ENCODE measurements at places on chromosomes 3 and 15. TPM values are rescaled to one million over a fixed set of nuclear protein-coding genes. Genes with fewer than 3 reads are reported as not detected.

- H3K27ac ChIP-seq: no peak overlapping the region
- H3K36me3 ChIP-seq: no peaks in the 10 kb centered on the region
- H3K27me3 ChIP-seq: no peaks in the 10 kb centered on the region
- no peaks in the 10 kb centered on the region for H3K4me1 ChIP-seq
These were observed 57.0 kb downstream of the BSN start for GRCh38 chr3:49611291-49611690.

The CYP8B1 gene
- not detected for total RNA-seq

DNA sequence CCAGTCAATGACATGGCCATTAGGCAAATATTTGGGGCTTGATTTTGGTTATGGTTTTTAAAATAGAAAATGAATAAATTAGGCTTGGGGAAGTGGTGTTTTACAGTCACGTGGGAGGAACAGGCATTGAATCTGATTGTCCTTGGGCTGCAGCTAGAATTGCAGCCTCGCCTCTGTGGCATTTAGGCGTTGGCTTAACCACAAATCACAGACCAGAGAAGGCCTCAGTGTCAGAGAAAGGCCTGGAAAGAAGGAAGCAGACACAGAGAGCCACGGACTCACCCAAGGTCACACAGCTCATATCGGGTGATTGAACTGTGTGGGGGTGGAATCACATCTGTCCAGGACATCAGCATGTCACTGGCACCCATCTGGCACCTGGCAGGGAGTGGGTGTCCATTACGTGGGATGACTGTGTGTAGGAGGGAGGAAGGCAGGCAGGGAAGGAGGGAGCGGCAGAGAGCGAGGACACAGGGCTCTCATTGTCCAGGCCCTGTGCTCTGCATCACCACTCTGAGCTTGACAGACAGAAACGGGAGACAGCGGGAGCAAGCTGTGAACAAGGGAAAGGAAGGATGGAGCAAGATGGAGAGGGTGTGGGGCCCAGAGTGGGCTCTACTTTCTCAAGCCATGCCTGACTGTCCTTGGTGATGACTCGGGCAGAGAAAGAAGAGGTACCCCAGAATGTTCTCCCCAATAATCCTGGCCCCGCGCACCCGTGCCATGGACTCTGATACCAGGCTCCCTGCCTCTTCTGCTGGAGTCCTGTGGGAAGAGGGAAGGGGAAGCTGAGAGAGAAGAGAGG, 186.4 kb downstream of the FAM43A start:
- H3K36me3 ChIP-seq: no peaks in the 10 kb centered on the region
- H3K27ac ChIP-seq: peak overlapping the region; percentile 67
- no peaks in the 10 kb centered on the region for H3K27me3 ChIP-seq
- DNase-seq: no peak
- H3K4me1 ChIP-seq: peaks cover 10% of the 10 kb centered on the region
- no peak overlapping the region for H3K4me3 ChIP-seq

GRCh38 chr3:197226179-197226578, 72.2 kb downstream of the DLG1 start:
- no peaks in the 10 kb centered on the region for H3K36me3 ChIP-seq
- no peak for DNase-seq
- no peak overlapping the region for H3K27ac ChIP-seq
- H3K4me1 ChIP-seq: no peaks in the 10 kb centered on the region
- no peak overlapping the region for H3K4me3 ChIP-seq

DNA sequence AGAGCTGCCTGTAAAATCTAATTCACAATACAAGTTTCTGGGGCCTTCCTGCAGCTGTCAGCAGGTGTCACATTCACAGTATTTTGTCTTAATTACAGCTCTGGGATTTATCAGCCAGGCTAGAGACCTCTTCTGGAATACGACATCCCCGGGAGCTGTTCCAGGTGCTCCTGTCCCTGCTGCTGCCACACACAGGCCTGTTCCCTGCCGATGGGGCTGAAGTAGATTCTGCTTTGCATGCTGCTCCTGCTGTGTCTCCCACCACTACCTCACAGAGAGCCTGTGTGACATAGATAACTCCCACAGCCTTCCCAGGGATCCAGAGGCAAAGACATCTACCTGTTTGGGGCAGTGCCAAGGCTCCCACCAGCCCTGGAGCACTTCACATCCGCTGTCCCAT, 20.4 kb downstream of the COLQ start:
- no peaks in the 10 kb centered on the region for H3K4me1 ChIP-seq
- no peaks in the 10 kb centered on the region for H3K27me3 ChIP-seq
- no peak for DNase-seq
- no peaks in the 10 kb centered on the region for H3K36me3 ChIP-seq

DNA sequence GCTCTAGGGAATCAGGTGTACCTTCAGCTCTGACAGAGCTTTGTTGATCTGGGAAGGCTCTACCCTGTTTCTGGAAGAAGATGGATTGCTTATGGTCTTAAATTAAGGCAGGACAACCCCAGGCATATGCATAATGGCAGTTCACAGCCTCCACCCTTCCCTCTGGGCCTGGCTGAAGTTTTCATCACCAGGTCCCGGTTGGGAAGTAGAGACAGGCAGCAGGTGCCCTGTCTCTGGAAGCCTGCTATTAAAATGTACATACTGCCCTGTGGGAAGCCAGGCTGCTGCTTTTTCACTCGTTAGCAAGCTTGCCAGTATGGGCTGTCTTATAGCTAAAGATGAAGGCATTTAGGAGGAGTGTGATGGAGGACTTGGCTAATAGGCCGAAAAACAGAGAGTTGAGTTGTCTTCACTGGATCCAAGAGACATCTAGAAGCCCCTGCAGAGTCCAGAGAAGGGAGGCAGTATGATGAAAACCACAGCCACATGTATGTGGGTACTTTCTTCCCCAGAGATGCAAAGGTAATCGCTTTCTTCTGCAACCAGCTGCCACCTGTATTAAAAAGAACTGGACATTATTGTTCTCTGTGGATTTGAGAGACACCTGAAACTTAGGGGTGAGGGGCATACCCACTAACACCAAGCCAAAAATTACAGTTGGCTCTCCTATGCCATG, 34.4 kb downstream of the ABHD2 start:
- no peak overlapping the region for H3K4me3 ChIP-seq
- no peaks in the 10 kb centered on the region for H3K36me3 ChIP-seq
- DNase-seq: no peak
- H3K27me3 ChIP-seq: no peaks in the 10 kb centered on the region

- H3K36me3 ChIP-seq: no peaks in the 10 kb centered on the region
- H3K4me3 ChIP-seq: no peak overlapping the region
- no peak overlapping the region for H3K27ac ChIP-seq
- DNase-seq: no peak
These were observed 27.3 kb downstream of the SPTSSB start for GRCh38 chr3:161343986-161344385.

DNA sequence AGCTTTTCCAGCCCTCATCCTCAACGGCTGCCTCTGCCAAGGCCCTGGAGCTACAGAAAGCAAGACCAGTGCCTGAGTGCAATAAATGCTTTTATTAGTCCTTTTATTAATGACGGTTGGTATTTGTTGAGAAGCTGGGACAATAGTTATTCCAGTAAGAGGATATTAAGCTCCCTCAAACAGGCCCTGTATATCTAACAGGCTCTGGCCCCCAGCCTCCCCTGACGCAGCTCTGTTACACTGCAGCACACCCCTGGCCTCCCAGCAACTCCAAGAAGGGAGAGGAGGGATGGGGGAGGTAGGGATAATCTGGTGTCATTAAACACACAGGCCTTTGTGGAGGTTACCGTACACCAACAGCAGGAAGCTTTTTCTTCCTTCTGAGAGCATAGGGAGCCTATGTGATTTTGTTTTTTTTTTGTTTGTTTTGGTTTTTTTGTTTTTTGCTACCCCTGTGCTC, 30.8 kb upstream of the MAGEF1 start:
- no peaks in the 10 kb centered on the region for H3K4me1 ChIP-seq
- DNase-seq: no peak
- H3K4me3 ChIP-seq: no peak overlapping the region
- H3K27me3 ChIP-seq: no peaks in the 10 kb centered on the region
- no peaks in the 10 kb centered on the region for H3K36me3 ChIP-seq
- H3K27ac ChIP-seq: peak overlapping the region; percentile 33

The SLC25A36 gene
- 86.7 TPM for total RNA-seq

The HIGD2B gene
- total RNA-seq: not detected

The RARB gene
- 0.80 TPM for total RNA-seq

- no peaks in the 10 kb centered on the region for H3K4me1 ChIP-seq
- no peak for DNase-seq
- H3K4me3 ChIP-seq: no peak overlapping the region
- H3K27ac ChIP-seq: no peak overlapping the region
- no peaks in the 10 kb centered on the region for H3K36me3 ChIP-seq
- H3K27me3 ChIP-seq: no peaks in the 10 kb centered on the region
These were observed 9.0 kb downstream of the ARPP21 start for GRCh38 chr3:35648347-35648746.

The CEMIP gene
- under 0.01 TPM for total RNA-seq

- H3K36me3 ChIP-seq: no peaks in the 10 kb centered on the region
- no peak for DNase-seq
- no peaks in the 10 kb centered on the region for H3K27me3 ChIP-seq
- H3K27ac ChIP-seq: no peak overlapping the region
These were observed 17.0 kb downstream of the PRKAR2A start for GRCh38 chr3:48830715-48831114.

GRCh38 chr3:115074502-115074901, 72.6 kb downstream of the ZBTB20 start:
- H3K36me3 ChIP-seq: no peaks in the 10 kb centered on the region
- DNase-seq: no peak
- no peaks in the 10 kb centered on the region for H3K4me1 ChIP-seq
- H3K27ac ChIP-seq: no peak overlapping the region
- H3K4me3 ChIP-seq: no peak overlapping the region

DNA sequence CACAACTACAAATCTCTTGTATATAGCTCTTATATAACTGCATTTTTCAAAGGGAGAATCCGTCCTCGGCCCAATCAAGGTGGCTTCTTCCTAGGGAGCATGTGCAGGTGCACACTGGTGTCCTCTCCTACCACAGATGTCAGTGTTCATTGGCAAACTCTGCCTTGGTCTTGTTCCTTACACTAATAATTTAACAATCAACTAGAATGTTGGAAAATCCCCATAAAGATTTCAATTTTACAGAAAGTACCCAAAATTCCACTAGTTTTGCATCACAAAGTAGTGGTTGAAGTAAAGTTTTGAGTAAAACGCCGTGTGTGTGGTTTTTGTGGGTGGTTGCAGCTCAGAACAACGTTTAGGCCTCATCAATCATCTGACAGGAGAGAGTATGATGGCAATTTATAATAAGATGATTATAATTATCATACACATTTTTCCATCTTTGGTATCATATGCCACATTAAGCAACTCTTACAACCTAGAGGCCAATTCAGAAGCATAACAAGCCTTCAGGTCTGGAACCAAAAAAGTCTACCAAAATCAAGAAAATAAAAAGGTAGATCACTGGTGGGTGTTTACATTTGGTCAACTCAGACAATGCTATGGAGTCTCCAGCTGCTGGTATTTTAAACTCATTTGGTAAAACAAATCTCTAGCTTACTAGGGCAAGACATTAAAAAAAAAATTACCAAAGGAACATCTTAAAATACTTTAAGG, 128.9 kb upstream of the BHLHE40 start:
- H3K27me3 ChIP-seq: no peaks in the 10 kb centered on the region
- H3K4me1 ChIP-seq: no peaks in the 10 kb centered on the region
- H3K4me3 ChIP-seq: no peak overlapping the region
- no peak for DNase-seq

- DNase-seq: no peak
- no peaks in the 10 kb centered on the region for H3K27me3 ChIP-seq
- no peaks in the 10 kb centered on the region for H3K36me3 ChIP-seq
- H3K4me3 ChIP-seq: no peak overlapping the region
- peak overlapping the region; percentile 66 for H3K27ac ChIP-seq
These were observed 10.9 kb upstream of the DLL4 start for GRCh38 chr15:40918146-40918798.

All from breast epithelium (tissue), 4 donors.